Activated CD4-positive, alpha-beta T cell treated with anti-CD3 and anti-CD28 coated beads, Interleukin-2, amount 10 ng/mL, durations not matched to agents 7 days and 5 days (primary cell): ENCODE measurements at places on chromosomes 16 and 17. TPM values are rescaled to one million over a fixed set of nuclear protein-coding genes. Genes with fewer than 3 reads are reported as not detected.

Gene KRT40
- not detected for total RNA-seq

Gene TSNAXIP1
- 0.33 TPM for total RNA-seq

Gene PRSS36
- total RNA-seq: 0.89 TPM

Gene CTRB1
- total RNA-seq: not detected

Gene TBC1D3H
- total RNA-seq: not detected

Gene CYB561
- 7.9 TPM for total RNA-seq

Gene BCL6B
- total RNA-seq: 0.40 TPM
